HepG2 (cell line): ENCODE measurements at places on chromosomes 3 and 15. TPM values are rescaled to one million over a fixed set of nuclear protein-coding genes. Genes with fewer than 3 reads are reported as not detected.
A peak's percentile ranks its signal among the peaks of the same experiment; 100 is the strongest.

ITGA11 gene
- total RNA-seq: not detected in 2 replicates

DNA sequence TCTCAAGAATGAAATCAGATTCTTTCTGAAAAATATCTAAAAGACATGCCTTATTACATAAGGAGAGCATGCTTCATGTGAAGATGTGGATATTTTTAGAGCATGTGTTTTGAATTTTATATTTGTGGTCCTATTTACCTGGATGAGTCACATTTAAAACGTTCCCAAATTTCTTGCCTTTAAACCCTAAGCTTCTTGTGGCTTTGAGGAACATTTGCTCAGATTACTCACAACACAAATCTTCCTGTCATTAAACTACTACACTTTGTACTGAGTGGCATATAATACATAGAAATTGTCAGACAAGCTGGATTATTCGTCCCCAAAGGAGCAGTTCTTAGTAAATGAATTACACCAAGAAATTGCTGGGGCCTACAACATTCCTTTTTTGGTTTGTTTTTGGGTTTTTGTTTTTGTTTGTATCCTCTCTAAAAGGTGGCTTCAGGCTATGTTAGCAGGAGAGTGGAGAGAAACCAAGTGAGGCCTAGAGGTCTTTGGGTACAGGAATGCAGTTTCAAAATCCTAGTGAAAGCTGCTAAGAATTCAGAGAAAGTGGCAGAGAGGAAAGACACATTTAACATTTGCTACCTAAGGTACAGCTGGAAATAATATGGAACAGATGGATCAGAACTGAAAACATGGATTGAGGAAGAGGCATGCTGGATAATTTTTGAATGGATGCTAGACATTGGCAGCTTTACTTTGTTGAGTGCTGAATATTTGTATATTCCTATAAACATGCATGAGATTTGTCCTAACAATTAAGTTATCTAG, 128.1 kb downstream of the RPL22L1 start:
- no peak overlapping the region for H3K4me3 ChIP-seq
- no peaks in the 10 kb centered on the region for H3K36me3 ChIP-seq
- H3K4me1 ChIP-seq: no peaks in the 10 kb centered on the region
- DNase-seq: no peak
- no peak overlapping the region for H3K27ac ChIP-seq

GRCh38 chr15:27871078-27871901, 227.8 kb downstream of the OCA2 start:
- H3K4me3 ChIP-seq: no peak overlapping the region
- H3K36me3 ChIP-seq: no peaks in the 10 kb centered on the region
- no peak overlapping the region for H3K27ac ChIP-seq
- H3K4me1 ChIP-seq: no peaks in the 10 kb centered on the region
- DNase-seq: no peak
- no peaks in the 10 kb centered on the region for H3K27me3 ChIP-seq

DNA sequence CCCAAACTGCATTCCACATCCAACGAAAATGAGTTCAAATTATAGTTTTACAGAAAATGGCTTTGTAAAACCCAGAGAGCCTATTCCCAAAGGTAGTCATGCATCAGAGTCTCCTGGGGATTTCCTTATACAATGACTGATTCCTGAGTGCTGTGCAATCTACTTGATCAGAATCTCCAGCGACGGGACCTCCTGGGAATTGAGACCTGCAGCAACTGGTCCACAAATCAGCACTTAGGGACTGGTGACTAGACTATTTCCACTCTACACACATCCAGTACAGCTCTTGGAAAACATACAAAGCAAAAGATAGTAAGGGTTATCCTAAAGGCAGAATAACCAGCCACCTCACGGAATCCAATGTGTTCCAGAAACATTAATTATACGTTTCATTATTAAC, 871.0 kb upstream of the CFAP20DC start:
- no peak for DNase-seq
- H3K4me1 ChIP-seq: no peaks in the 10 kb centered on the region
- H3K27me3 ChIP-seq: no peaks in the 10 kb centered on the region
- H3K4me3 ChIP-seq: no peak overlapping the region
- no peaks in the 10 kb centered on the region for H3K36me3 ChIP-seq
- H3K27ac ChIP-seq: no peak overlapping the region

- no peak overlapping the region for H3K27ac ChIP-seq
- no peak overlapping the region for H3K4me3 ChIP-seq
- 0 out of 2 replicates have a peak, but pooled peaks cover 6% of the 10 kb centered on the region for H3K4me1 ChIP-seq
- DNase-seq: peak; percentile 11
- H3K36me3 ChIP-seq: peaks cover 2% of the 10 kb centered on the region; the same call in 1 of the 3 replicates
Measured at GRCh38 chr3:114362815-114363214, 69.0 kb downstream of the TIGIT start.

DNA sequence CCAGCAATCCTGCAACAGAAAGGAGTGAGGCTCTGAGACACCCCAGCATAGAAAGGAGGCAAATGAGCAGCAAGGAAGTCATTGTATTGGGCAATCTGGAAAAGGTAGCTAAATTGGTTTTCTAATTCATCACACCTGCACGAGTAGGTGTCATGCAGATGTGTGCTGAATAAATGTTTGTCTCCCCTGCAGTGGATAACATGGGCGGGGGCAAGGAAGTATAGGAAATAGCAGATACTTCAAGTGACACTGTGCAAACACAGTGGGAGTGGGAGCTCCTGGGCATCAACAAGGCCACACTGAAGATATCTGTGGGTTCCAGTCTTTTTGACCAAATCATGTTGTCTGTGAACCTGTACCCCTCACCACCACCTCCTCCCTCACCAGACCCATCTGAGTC, 14.4 kb upstream of the HTR3E start:
- H3K4me3 ChIP-seq: no peak overlapping the region
- no peak overlapping the region for H3K27ac ChIP-seq
- DNase-seq: no peak
- H3K4me1 ChIP-seq: no peaks in the 10 kb centered on the region
